Cortex of kidney (tissue), 1 donor: ENCODE measurements at places on chromosomes 4 and X.

DNA sequence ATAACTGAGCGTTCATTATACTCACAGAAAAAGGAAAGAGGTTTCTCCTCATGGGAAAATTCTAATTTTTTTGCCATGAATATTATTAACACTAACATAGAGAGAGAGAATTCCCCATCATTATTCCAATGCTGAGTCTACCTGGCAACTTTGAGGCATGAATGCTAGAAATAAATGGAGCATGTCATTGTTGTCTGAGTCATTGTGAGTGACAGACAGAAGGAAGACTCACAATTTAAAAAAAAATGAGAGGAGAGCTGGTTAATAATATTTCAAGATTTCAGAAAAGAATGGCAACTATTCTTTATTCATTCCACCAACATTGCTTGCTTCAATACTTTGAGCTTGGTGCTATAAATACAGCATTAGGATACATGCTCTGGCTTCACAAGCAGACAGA lies 170.4 kb upstream of the HS3ST1 start:
- DNase-seq: no peak

DNA sequence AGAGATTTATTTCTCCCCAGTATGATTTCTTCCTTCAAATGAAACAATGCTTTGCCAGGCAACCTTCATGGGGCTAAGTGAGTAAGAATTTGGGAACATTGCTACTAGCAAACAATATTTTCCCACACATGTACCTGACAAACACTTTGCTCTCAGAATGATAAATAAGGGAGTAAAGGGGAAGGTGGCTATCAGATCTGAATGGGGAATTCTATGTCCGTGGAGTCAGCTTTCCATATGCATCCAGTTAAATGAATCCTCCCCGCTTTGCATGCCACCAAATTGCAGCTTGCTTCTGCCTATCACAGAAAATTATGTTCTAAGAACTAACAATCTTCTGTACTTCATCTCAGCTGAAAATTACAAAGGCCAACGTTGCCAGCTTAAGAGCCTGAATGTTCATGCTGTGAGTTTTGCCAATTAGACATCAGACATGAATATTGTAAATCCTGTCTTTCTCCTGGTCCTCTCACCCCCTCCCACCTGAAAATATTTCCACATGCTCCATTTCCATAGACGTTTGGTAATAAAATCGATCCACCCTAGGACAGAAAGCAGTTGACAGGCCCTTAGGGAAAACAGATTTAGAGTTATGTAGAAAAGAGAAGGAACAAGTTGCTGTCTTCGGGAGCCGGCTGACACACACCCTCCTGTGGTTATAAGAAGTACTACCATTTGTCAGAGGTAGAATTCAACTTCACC lies 6.3 kb downstream of the MEPE start:
- DNase-seq: no peak

- no peak for DNase-seq
Measured at GRCh38 chrX:18034504-18034903, 173.4 kb upstream of the RAI2 start.

DNA sequence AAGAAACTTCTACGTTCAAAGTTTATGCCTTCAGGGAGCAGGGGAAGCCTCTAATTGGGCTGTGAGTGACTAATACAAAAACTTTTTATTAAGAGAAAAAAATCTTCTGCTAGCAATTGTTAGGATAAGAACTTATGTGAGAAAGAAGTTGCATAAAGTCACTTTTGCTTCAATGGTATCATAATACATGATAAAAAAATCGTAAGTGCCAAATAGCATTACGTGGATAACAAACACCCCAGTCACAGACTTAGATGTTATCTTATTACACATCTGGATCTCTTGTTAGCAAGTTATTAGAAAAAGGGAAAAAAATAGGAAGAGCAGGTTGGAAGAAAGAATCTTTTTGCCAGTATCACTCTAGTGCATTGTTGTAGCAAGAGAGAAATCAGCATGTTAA lies 4.2 kb upstream of the NDST4 start:
- DNase-seq: no peak

DNA sequence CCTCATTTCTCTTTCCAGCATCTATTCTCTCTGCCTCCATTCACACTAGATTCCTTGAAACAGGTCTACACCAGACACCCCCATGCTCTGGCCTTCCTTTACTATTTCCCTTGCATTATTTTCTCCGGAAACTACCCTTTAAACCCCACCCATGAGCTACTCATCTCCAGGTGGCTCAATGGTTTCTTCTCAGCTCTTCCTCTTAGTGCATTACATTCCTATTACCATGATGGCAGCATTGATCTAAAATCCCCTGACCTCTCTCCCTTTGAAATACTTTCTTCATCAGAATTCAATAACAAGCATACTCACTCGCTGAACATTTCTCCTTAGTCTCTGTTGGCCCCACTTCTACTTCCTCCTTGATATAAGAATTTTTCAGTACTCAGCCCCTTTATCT lies 94.6 kb downstream of the SYNPO2 start:
- DNase-seq: no peak

- no peak for DNase-seq
Measured at GRCh38 chr4:76292730-76293129, 13.8 kb upstream of the STBD1 start.

- DNase-seq: no peak
Measured at GRCh38 chrX:148580016-148580415, 79.6 kb downstream of the AFF2 start.

DNA sequence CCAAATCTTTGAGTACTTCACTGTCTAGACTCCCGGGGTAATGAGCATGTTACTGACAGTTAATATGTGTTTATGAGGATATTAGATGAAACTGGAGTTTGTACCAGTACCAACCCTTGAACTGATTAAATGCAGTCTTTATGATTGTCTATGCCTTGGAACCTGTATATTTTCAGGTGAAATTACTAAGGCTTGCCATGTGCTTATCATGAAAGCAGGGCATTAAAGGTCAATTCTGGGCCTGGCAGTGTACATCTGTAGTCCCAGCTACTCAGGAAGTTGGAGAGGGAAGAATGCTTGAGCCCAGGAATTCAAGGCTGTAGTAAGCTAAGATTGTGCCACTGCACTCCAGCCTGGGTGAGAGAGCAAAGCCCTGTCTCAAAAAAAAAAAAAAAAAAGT lies 27.6 kb downstream of the PHEX start:
- no peak for DNase-seq

- DNase-seq: no peak
Measured at GRCh38 chr4:15689540-15689939, 7.9 kb downstream of the FAM200B start.

DNA sequence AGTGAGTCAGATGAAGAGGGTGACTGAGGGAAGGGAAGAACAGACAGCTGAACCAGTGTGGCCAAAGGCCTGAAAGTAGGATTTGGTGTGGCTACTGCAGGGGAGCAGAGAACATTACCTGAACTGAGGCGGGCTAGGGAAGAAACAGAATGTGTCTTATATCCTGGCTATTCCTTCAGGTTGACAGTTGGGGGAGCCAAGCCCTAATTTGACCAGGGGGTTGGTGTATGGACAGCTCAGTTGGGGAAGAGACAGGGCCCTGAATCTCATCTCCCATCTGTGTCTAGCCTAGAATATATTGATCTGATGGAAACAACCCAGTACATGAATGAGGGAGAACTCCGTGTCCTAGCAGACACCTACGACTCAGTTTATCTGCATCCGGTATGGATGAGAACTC lies 4.2 kb downstream of the HDAC6 start:
- no peak for DNase-seq

- no peak for DNase-seq
Measured at GRCh38 chr4:2393353-2394270, 24.8 kb downstream of the ZFYVE28 start.

- no peak for DNase-seq
Measured at GRCh38 chr4:182385897-182386296, 142.7 kb downstream of the TENM3 start.

DNA sequence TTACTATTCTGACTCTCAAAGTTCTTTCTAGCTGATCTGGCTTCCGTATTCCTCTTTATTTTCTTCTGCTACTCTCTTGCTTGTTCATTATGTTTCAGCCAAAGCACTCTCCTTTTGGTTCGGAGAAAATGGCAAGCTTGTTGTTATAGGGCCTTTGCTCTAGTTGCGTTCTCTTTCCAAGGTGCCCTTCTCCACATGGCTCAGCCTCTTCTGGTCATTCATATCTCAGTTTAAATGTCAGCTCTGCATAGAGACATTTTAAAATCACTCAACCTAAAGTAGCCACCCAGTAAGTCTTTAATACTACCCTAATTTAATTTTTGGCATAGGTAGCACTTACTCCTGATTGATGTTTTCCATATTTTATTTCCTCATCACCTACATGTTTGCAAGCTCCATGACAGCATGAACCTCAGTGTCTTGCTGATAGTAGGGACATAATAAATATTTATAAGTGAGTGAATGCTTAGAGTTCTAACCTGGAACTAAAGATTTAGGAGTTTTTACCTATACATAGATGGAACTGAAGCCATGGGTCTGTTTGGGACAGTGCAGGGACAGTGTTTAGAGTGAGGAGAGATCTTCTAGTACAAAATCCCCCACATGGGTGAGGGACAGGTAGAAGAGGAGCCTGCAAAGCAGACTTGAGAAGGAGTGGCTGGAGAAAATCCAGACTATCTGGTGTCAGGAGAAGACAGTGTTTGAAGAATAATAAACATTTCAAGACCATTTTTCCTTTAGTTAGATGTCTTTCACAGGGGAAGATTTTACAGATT lies 17.9 kb downstream of the SLC30A9 start:
- DNase-seq: no peak

DNA sequence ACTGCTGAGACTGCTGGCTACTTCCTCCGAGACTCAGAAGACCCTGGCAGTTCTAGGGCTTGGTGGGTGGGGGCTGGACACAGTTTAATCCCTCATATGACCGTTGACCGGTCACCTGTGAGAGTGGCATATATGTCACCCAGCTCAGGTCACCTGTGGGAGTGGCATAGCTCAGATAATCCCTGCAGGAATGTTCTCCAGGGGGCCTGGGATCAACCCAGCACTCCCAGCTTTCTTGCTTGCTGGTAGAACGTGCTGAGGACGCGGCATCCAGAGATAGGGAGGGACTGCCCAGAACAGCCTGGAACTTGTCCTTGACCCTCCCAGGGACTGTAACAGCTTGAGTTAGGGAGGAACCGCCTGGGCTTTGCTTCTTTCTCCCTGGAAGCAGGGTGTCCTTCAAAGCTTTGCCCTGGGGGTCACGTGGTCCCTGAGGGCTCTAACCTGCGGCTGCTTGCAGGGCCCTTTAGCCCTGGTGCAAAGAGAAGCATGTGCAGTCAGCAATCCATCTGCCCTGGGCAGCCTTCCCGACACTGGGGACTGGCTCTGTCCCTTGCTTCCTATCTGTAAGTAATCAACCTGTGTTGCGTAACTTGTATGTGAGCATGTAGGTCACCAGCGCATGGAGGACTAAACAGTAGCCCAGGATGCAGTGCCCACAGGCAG lies 55.3 kb downstream of the ZFYVE28 start:
- no peak for DNase-seq

GRCh38 chr4:117588771-117589170 lies 445.5 kb upstream of the NDST3 start:
- DNase-seq: no peak

DNA sequence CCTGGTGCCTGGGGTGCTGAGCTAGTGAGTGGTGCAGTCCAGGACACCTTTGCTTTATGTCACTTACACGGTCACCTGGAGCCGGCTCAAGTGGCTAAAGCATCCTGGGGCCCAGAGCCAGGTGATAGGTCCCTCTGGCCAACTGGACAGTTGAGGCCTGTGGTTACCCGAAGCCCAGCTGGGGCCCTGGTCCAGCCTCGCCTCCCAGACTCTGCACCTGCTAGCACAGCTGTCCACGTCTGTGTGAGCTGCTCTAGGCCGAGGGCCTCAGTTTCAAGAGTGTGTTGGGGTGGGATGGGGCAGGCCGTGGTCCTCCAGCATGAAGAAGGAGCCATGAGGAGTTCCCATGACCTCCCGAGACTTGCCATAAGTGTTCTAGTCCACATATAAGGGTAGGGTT lies 7.7 kb upstream of the ADD1 start:
- DNase-seq: no peak

- DNase-seq: no peak
Measured at GRCh38 chr4:144399927-144400326, 246.0 kb upstream of the HHIP start.

- no peak for DNase-seq
Measured at GRCh38 chr4:19152264-19152663, 1099.4 kb upstream of the SLIT2 start.

DNA sequence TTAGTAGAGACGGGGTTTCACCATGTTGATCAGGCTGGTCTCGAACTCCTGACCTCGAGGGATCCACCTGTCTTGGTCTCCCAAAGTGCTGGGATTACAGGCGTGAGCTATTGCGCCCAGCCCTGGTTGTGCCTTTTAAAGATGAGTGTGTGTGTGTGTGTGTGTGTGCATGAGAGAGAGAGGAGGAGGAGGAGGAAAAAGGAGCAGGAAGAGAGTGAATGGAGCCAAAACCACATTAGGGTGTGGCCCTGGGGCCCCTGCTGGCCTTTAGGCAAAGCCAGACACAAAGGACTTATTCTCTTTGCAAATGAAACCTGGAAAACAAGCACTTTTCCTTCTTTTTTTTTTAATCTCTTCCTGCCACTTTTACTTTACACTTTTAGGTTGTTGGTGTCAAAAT lies 48.2 kb upstream of the KLF3 start:
- DNase-seq: no peak

GRCh38 chrX:110846071-110846470 lies 50.5 kb upstream of the CHRDL1 start:
- DNase-seq: no peak

DNA sequence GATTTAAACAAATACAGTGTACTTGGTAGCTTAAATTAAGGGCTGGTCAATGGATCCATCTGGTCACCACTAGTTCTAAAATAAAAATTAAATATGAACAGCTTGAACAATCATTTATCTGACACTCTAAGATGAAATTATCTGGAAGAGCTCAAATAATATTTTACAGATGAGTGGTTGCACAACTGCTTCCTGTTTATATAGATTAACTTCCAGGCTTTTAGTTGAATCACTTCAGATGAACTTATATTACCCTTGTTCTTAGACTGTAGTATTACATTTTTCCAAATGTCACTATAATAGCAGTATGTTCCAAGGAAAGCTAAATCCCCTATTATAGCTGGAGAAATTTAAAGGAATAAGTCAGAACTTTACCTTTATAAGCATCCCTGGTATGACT lies 92.4 kb upstream of the SMIM10 start:
- no peak for DNase-seq

DNA sequence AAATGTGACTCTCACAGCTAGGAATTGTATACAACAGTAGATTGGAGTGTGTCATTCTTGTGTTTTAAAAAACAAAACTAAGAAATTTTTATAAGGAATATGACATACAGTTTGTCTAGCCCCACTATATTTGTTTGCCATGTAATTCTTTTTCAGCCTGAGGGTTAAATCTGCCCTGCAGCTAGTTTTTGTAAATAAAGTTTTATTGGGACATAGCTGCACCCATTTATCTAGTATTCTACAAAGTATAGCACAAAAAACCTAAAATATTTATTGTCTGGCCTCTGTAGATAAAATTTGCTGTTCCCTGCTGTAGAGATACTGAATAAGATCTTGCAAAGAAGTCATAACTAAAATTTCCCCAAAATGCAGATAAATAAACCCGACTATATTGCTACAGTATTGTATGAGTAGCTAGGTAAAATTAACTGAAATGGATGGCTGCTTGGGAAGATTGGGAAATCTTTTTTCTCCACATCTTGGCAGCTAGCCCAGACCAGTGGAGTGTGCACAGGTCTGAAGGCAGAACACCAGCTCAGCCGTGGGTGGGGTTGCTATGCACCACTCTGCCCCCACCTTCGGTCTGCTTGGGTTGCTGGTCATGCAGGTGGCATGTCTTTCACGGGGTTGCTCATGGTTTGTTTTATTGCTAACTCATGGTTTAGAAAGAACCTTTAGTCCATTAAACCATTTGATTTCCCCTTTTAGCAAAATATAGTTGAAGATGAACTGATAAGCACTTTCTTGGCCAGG lies 127.9 kb downstream of the KLHL8 start:
- DNase-seq: no peak

GRCh38 chr4:152559641-152560040 lies 23.7 kb upstream of the FBXW7 start:
- DNase-seq: no peak
